ENCODE measurements at places on chromosomes 11 and 22. TPM values are rescaled to one million over a fixed set of nuclear protein-coding genes. Genes with fewer than 3 reads are reported as not detected.

The IFITM1 gene
- 128 TPM for total RNA-seq

The DEUP1 gene
- total RNA-seq: 0.68 TPM

The TIMP3 gene
- 390 TPM for total RNA-seq

The MYEOV gene
- 1.2 TPM for total RNA-seq

The AMPD3 gene
- total RNA-seq: 9.8 TPM

All from lower lobe of right lung (tissue), 2 donors.